Brain pericyte (primary cell): ENCODE measurements at places on chromosomes 2 and 18.

DNA sequence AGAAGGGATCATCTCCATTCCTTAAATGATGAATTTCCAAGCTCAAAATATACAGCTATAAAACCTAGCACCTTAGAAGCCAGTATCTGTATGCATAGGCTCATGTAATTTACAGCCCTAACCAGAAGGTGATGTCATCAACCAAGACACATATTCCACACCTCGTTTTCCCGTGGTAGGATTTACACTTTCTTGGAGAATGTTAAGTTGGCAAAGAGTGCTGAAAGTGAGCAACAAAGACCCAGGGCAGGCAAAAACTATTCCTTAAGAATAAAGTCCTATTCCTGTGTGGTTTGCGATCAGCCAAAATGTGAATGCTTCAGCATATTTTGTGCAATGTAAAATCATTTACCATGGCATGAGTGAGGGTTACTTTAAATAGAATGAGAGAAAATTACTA lies 247.1 kb downstream of the OSR1 start:
- DNase-seq = no peak

DNA sequence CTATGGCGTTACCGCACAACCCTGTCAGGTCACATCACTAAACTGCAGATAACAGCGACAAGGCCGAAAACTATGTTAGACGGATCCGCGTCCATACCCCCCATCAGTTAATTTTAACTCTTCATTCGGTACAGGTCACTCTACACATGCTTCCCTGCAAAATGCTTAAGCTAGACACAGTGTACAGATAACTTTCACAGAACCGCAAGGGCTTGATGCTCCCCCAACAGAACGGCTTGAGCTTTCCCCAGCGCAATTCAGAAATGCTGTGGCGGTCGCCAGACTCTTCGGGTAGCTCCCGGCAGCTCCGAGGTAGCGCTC lies 283 bp upstream of the RBBP8 start:
- DNase-seq = no peak

DNA sequence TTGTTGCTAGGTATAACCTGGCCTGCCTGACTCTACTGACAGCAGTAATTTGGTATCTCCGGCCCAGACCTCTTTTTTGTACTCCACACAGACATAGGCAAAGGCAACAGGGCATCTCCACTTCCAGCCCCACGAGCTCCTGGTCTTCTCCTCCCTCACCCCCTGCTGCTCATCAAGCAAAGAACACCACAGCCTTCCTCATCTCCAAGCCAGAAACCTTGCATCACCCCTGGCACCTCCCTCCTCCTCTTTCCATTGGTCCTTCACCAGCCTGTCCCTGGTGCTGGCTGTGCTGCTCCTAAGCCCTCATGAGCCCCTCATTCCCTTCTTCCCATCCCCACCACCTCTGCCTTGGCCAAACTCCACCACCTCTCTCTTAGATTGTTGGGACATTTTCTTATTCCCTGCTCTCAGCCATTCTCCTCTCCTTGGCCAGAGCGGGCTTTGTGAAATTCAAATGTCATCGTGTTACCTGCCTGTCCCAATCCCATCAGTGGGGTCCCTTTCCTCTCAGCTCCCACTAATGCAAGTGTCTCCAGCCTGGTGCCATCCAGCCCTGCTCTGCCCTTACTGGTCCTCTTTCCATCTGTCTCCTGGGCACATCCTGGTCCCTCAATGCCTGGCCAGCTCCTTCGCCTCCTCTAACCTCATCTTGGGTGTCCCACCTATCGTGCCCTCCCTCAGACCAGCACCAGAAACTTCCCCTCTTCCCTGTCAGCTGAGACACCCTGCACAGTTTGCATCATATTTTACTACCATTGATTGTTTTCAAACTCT lies 77.4 kb downstream of the INHBB start:
- DNase-seq = no peak

- no peak for DNase-seq
Observed at GRCh38 chr2:137056704-137057103, 291.4 kb downstream of the THSD7B start.

DNA sequence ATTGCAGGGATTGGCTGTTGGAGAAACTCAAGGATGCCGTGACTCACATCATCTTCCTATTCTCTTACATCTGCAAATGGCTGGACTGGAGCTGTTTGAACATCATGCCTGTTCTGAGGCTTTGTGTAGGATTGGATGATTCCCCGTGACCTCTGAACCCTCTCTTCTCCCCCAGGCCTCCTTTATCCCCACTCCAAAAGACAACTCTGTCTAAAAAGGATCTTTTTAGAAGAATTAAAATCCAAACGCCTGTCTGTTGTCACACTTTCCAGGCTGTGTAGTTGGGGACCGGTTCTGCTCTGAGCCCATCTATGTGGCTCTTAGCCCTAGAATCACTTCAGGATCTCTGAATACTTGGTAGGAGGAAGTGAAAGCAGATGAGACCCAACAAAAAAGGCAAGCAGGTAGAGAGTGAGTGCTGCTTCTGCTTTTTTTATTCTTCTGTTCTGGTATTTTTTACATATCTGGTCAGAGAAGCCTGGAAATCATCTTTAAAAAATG lies 565 bp downstream of the SP140 start:
- DNase-seq = no peak

DNA sequence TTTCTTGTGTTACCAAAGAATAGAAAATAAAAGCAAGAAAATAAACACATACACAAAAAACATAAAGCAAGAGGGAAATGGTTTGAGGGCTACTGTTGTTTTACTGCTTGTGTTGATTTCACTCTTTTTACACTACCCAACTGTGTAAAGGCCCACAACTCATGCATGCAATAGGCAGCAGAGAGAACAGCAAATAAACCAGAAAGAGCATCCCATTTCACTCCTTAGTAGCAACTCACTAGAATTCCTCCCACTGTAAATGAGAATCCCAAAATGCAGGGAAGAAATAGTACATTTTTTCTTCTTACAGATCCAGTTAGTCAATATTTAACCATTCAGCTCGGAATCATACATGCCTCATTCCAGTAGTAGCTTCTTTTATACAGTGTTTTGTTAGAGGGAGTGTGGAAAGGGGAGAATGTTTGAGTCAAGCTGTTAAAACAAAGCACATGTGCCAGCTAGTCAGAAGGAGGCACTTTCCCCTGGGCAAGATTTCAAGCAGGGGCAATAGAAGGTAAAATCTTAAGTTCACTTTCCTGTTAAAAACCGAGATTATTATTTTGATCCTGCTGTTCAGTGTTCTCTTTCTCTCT lies 147.2 kb upstream of the FAM98A start:
- no peak for DNase-seq
